DMS153 (cell line): ENCODE measurements at places on chromosomes 12 and 14.

DNA sequence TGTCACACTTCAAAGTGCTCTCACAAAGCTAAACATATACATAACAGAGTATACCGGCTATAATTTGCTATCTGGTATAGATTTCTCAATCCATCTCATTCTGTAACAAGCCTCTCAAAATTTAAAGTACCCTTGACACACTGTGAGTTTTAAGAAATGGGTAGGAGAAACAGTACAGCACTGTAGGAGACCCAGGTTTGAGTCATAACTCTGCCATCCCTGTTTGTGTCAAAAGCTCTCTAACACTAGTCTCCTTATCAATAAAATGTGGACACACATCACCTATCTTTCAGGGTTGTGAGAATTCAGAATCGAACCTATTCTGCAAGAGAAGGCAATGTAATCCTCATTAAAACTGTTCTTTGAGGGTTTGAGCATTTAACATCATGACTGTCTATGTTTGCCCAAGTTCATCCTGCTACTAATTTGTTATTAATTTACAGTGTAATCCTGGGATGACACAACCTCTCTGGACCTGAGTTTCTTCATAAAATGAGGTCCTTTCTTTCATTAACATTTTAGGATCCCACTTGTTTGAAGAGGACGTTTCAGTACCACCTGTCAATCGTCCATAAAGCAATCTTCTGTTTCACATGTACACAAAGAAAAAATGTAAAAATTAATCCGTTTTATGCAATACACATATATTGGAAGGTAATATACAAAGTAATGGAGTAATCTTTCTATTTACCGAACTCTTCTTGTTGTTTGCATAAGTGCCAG, 12.1 kb downstream of the SPTSSA start:
- DNase-seq: peak; percentile 79

DNA sequence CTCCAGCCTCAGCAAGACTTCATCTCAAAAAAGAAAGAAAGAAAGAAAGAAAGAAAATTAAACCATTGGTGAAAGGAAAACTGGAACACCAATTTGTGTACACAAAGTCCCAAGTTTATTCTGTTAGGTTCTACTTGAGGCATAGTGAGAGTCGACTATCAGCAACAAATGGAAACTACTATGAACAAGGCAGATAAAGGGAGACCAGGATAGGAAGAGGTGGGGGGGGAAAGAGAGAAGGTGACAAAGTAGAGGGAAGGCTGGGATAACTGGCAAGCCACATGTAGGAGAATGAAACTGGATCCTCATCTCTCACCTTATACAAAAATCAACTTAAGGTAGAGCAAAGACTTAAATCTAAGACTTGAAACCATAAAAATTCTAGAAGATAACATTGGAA, 25.6 kb downstream of the TFCP2 start:
- DNase-seq: no peak

- no peak for DNase-seq
Observed at GRCh38 chr12:52404951-52405350, 1.2 kb downstream of the KRT82 start.

DNA sequence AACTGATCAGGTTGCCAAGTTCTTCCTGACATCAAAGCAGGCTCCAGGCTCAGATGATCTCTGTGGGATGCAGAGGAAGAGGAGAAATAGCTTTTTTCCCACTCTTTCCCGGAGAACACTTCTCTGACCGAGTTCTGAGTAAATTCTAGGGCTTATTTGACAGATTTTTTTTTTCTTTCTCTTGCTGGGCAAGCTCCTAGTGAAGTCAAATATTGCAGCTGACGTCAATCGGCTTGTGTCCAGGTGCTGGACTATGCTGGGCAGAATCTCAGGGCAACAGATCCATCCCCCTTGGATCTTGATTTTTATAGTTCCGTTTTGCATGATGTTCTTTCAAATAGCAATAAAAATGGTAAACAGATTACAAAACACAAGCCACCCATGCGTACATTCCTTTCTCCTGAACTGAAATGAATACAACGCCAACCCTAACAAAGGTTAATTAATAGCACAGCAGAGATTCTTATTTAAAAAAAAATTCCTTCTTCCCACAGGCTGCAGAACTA, 182.2 kb downstream of the NOVA1 start:
- no peak for DNase-seq

DNA sequence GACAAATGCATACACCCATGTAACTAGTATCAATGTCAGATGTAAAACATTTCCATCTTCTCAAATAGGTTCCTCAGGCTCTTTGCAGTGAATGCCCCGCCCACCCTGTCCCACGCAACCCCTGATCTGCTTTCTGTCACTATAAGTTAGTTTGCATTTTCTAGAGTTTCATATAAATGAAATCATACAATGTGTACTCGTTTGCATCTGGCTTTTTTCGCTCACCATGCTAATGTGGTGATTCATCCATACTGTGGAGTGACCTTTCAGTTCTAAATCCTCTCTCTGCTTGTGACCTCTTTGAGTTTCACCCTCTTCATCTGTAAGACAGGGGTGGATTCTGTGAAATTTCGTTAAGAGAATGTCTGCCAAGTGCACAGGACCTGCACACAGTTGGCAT, 30.6 kb upstream of the MSI1 start:
- no peak for DNase-seq

DNA sequence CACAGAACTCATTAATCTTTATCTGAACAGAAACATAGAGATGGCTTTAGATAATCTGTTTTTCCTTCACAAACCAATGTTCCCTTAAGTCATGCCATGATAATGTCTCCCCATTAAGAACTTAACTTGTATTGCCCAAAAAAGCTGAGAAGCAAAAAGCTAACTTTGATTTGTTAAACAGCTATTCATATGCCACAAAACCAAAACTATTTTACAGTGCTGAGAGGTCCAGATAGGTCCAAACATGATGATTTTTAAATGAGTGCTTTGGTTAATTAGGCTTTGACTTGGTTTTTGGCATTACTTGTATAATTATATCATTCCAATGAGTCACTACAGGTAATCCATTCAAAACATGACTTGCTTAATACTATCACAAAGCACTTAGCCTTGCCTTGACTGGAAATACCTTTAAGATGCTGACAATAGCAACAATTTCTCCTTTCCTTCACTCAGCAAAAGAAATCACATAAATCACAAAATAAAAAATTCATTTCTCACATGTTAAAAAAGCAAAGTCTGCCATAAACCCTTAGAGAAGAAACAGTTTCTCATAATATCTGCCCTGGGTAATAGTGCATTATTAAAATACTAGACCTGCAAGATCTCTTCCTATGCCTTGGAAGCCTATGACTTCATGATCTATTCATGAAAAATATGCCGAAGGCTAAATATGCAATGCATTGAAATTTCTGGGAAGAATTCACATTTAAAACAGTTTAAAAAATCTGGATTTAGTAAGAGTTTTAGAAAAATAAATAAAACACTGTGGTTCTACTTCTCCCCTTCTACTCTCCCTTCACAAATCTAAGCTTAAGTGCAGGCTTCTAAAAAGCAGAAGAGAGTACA, 52.0 kb upstream of the SAV1 start:
- DNase-seq: no peak

GRCh38 chr12:80625901-80626300, 81.5 kb upstream of the MYF6 start:
- DNase-seq: no peak

- peak; percentile 51 for DNase-seq
Observed at GRCh38 chr12:13851828-13852227, 129.6 kb downstream of the GRIN2B start.

- DNase-seq: no peak
Observed at GRCh38 chr12:112964915-112965314, 13.4 kb upstream of the OAS2 start.

DNA sequence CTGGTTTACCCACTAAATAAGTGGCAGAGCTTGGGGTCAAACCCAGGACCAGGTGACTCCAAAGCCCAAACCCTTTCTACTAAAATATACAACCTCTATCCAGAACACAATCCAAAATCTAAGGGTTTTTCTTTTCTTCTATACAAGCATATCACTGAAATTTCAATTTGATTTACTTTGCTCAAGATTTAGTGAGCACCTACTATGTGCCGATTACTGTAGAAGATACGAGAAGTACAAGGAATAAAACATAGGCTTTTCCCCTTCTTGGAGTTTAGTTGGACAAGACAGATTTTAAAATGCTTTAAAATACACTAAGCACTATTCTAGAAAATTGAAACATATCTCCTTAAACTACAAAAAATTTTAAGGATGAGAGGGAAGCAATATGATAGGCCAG, 2.8 kb downstream of the L3HYPDH start:
- DNase-seq: no peak
